ENCODE measurements at places on chromosomes 4 and X. TPM values are rescaled to one million over a fixed set of nuclear protein-coding genes. Genes with fewer than 3 reads are reported as not detected.

Gene BGN
- not detected for total RNA-seq

Gene ODAPH
- total RNA-seq = not detected

Gene ZMAT1
- 0.05 TPM for total RNA-seq

Gene JCHAIN
- total RNA-seq = 0.13 TPM

Gene AFF1
- total RNA-seq = 7.4 TPM

Gene ZNF732
- total RNA-seq = not detected

Gene HSFX1
- 0.27 TPM for total RNA-seq

Gene NPNT
- 0.29 TPM for total RNA-seq

Gene RPA4
- 0.35 TPM for total RNA-seq

Gene LRCH2
- 0.03 TPM for total RNA-seq

Gene RHOXF2
- not detected for total RNA-seq

Gene EDA2R
- total RNA-seq = 13.5 TPM

Gene JADE3
- total RNA-seq = 12.4 TPM

Gene GPM6B
- 0.14 TPM for total RNA-seq

Gene GSX2
- total RNA-seq = not detected

Gene PLXNA3
- 11.8 TPM for total RNA-seq

Gene OPHN1
- total RNA-seq = 2.8 TPM

Gene BTC
- 1.2 TPM for total RNA-seq

Gene GUCY1A1
- not detected for total RNA-seq

Gene CDS1
- 0.48 TPM for total RNA-seq

Gene UCP1
- not detected for total RNA-seq

Gene LGI2
- 0.07 TPM for total RNA-seq

Gene LEF1
- total RNA-seq = not detected

Gene ARX
- total RNA-seq = 0.39 TPM

Gene TMSB15A
- total RNA-seq = 0.81 TPM

Gene TLR2
- total RNA-seq = 0.20 TPM

Gene ANK2
- total RNA-seq = 1.2 TPM

Gene MAGEA9
- not detected for total RNA-seq

Gene DMRTC1
- not detected for total RNA-seq

Gene PHF8
- total RNA-seq = 12.6 TPM

Gene UNC5C
- total RNA-seq = not detected

Gene NAP1L3
- 0.27 TPM for total RNA-seq

Gene PCDH11X
- not detected for total RNA-seq

Gene GUCY1B1
- 0.16 TPM for total RNA-seq

Gene PDLIM3
- 0.12 TPM for total RNA-seq

Measured in A549 treated with GW870086 at 1 μM for 4 hours (cell line).